ENCODE measurements at places on chromosomes 7 and 10.

GRCh38 chr7:137606061-137606674 lies 240.6 kb downstream of the DGKI start:
- no peak for DNase-seq

GRCh38 chr7:2100278-2101208 lies 132.2 kb downstream of the MAD1L1 start:
- peak; percentile 51 for DNase-seq

GRCh38 chr10:17286562-17287550 lies 58.8 kb downstream of the VIM start:
- no peak for DNase-seq

- no peak for DNase-seq
These were observed 134.7 kb downstream of the KIAA1217 start for GRCh38 chr10:24343686-24344085.

- no peak for DNase-seq
These were observed 140.8 kb downstream of the ADAM12 start for GRCh38 chr10:126247446-126247975.

DNA sequence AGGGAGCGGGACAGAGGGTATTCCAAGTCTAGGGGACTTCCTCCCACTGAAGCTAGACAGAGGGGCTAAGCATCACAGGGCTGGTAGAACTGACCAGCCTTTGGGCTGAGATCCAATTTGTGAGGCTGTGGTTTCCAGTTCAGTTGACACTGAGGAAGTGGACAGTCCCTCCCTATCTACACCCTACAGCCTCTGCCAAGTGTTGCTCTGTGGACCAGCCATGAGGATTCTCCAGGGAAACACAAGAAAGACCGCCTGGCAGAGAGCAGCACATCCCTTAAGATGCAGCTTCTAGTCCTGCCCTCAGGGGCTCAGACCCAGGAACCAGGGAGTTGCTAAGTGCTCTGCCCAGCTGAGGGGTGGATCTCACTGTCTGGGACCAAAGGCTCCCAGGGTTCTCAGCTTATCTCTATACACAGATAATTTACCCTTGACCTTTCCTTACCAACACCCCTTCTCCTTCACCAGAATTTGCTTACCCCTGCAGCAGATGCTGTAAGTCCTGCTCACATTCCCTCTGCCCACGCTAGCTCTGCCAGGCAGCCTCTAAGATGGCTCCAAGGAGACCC lies 252.0 kb downstream of the SKIDA1 start:
- no peak for DNase-seq

- DNase-seq, result no peak
These were observed 1073.0 kb downstream of the XPNPEP1 start for GRCh38 chr10:108850138-108850854.

GRCh38 chr7:14270099-14270498 lies 280.6 kb upstream of the ETV1 start:
- DNase-seq, result no peak

DNA sequence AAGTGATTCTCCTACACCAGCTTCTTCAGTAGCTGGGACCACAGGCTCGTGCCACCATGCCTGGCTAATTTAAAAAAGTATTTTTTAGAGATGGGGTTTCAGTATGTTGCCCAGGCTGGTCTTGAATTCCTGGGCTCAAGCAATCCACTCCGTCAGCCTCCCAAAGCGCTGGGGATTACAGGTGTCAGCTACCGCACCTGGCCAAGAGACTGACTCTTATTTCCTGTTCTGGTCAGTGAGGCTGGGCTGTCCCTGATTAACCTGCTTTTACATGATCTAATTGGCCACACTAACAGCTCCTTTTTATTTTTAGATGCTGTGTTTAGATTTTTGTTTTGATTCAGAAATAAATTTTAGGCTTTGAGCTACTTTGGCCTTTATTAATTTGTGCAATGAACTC lies 203.9 kb downstream of the NXPH1 start:
- no peak for DNase-seq

- DNase-seq, result no peak
These were observed 573.2 kb downstream of the AUTS2 start for GRCh38 chr7:70171369-70171920.

GRCh38 chr10:24952143-24952706 lies at the start of gene PRTFDC1:
TSS of gene PRTFDC1 (minus strand) at chr10:24952606. CDS start at chr10:24952575, 31 bp downstream.
- DNase-seq, result no peak

- DNase-seq, result no peak
These were observed 108.0 kb downstream of the WDFY4 start for GRCh38 chr10:48792687-48793096.

DNA sequence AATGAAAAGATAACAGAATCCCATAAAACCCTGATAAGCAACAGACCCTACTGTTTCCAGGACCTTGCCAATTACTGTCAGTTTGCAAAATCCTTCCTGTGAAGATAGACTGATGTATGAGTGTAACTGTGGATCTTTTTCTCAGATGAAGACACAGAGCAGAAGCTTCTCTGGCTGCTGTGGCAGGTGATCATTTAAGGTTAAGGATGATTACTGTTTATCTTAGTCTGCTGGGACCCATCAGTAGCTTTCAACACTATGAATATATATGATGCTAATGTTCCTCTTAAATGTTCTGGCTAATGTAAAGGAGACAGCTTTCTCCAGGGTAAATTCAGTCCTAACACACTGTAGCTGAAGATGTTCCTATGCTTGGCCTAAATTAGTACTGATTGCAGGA lies 56.0 kb upstream of the CTTNBP2 start:
- DNase-seq, result no peak

DNA sequence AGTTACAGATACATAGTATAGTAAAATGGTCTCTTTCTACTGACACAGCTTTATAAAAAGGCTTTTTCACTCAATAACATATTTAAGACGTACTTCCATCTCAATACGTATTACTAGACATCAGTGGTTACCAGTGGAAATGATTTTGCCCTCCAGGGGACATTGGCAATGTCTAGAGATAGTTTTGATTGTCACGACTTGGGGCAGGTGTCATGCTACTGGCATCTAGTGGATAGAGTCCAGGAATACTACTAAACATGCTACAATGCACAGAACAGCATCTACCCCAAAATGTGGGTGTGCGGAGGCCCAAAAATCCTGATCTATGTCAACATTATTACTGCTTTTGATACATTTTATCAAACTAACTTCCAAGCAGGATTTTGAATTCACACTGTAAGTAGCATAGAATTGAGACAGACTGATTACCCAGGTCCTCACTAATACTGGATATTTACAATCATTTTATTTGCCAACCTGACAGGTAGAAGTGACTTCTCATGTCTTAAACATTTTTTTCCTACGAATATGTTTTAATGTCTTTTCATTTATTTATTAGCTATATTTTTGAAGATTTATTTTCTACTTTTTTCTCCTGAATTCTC lies 53.8 kb downstream of the HGF start:
- no peak for DNase-seq

GRCh38 chr7:27205325-27206280 lies 5.7 kb upstream of the HOXA13 start:
- no peak for DNase-seq

GRCh38 chr7:142478479-142479220 lies 220.8 kb upstream of the PRSS58 start:
- peak; percentile 57 for DNase-seq

DNA sequence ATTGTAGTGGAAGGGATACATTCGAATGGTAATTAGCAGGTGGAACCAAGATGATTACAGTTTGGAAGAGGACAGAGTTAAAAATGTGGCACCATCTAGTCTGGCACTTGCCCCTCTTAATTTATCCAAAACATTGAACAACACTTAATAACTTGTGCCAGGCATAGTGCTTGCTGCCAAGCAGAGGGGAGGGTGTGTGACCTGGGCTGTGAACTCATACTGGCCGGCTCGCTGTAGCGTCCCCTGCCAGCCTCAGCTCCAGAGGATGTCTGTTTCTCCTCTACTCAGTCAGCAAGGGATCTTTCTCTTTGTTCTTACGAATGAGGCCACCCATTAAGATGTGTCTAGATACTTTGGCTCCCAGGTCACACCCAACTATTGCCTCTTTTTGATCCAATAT lies 179.4 kb upstream of the INHBA start:
- no peak for DNase-seq

DNA sequence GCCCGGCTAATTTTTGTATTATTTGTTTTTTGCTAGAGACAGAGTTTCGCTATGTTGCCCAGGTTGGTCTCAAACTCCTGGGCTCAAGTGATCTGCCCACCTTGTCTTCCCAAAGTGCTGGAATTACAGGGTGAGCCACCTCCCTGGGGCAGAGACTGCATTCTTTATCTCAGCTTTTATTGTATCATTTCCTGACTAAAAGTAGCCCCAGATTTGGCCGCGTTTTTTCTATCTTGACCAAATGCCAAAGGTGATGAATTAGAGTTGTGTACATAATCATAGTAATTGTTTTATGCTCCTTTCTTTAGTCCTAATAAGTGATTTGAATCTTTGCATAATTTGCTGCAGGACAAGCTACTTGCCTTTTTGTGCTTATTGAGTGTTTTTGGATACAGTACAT lies 3.1 kb upstream of the SMNDC1 start:
- DNase-seq, result no peak

GRCh38 chr10:48452879-48453412 lies 146.5 kb downstream of the MAPK8 start:
- no peak for DNase-seq

- DNase-seq, result no peak
These were observed 39.6 kb upstream of the ELMO1 start for GRCh38 chr7:37488163-37488764.

DNA sequence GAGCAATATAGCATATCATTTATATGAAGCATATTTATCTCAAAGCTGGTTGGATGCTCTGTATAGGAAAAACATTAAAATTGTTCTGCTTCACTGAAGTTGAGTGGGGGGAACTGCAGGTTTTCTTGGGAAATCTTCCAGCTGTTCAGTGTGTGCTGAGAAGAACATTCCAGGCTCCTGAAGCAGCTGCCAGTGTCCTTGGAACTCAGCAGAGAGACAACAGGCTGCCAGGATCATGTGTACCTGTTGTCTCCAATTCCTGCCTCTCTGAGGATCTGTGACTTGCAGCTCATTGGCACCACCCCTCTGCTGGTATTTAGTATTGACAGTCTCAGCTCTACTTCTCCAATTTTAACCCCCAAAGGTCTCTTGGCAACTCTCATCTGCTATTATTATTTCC lies 42.3 kb upstream of the PRKG1 start:
- no peak for DNase-seq

DNA sequence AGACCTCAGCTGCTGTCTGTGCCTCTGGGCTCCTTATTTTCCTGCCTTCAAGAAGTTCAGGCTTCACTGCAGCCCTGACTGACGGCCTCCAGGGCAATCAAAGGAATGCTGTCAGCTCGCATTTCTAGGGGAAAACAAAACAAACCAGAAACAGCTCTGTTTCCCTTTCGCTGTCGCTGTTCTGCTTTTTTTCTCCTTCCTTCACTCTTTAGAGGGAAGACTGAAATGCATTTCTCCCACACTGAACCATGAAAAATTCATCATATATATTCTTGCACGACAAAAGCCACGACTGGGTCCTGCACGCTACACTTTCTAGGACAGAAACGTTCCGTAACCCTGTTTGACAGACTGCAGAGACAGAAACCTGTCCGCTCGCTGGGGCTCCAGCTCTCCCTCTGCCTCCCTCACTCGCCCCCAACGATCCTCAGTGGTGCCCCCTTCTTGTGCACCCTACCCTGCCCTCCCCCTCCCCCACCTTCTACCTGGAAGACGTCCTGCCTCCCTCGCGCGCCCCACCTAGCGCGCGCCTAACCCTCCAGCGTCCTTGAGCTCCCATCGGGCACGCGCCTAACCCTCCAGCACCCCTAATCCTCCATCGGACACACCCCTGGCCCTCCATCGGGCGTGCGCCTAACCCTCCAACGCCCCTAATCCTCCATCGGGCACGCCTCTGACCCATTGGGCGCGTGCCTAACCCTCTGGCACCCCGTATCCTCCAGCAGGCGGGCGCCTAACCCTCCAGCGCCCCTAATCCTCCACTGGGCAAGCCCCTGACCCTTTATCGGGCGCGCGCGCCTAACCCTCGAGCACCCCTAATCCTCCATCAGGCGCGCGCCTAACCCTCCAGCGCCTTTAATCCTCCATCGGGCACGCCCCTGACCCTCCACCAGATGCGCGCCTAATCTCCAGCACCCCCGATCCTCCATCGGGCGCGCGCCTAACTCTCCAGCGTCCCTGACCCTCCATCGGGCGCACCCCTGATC lies 37.1 kb downstream of the SVOPL start:
- no peak for DNase-seq

DNA sequence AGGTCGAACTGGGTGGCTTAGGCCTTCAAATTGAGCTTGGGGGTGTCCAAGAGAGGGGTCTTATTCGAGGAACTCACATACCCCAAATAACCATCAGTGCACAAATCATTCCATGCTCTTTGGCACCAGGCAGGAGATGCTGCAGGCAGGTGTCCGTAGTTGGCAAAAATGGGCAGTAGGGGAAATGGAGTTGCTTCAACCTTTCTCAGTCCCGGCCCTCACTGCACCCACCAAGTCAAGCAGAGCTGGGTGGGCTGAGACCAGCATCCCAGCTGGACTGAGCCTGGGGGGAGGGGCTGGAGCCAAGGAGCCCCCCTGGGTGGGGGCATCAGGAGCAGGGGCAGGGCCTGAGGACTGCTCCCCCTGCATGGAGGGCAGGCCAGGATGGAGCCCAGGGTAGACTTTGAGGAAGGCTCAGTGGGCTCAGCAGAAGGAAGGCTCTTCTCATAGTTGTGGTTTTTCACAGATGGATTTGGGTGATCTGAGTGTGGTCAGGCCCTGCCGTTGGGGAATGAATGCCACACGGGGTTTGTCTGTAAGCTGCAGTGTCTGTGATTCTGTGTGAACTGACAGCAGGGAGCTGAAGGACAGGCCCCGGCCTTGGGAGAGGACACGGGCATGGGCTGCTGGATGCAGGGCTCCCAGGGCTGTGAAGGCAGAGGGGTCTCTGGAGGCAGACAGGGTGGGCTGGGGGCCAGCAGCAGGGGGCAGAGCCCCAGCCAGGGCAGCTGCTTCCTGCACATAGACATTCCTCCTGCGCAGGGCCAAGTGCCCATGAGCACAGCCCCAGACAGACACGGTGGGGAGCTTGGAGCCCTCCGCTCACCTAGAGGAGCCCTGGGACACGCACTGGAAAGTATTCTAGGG lies 144.5 kb downstream of the ADCY1 start:
- peak; percentile 30 for DNase-seq

DNA sequence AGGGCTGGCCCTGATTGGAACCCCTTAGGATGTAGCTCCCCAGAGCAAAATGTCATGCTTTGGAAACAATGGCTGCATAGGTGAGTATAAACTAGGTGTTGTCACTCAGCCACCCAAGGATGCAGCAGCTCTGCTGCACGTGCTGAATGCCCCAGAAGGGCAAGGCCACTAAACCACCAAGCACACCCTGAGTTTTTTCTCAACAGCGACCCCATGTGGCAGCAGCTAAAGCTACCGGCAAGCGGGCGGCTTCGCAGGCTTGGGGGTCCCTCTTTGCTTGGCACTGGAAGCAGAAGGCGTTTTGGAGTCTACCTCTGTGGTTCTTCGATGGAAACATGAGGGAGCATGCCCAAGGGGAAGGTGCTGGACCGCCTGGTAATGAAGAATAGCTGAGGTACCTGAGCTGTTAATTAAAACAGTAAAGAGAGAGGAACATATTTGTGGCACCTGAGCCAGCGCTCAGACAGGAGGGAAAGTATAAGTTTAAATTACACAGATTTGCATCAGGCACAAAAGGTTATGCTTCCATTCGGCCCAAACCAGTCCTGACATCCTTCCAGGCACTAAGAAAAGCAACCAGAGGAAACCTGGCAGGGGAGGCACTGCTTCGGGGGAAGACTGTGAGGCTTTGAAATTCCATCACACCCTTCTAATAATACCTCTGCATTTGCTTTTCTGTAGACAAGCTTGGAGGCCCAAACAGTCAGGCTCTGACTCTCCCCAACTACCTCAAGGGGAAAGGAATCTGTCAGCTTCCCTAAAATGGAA lies 152.1 kb downstream of the GFRA1 start:
- no peak for DNase-seq

- no peak for DNase-seq
These were observed 166.7 kb downstream of the TCERG1L start for GRCh38 chr10:131144711-131145375.

- DNase-seq, result no peak
These were observed 156.7 kb downstream of the C10orf105 start for GRCh38 chr10:71562904-71563303.

All from HL-60 (cell line).